B cell (primary cell): ENCODE measurements at places on chromosomes 7 and 10.

DNA sequence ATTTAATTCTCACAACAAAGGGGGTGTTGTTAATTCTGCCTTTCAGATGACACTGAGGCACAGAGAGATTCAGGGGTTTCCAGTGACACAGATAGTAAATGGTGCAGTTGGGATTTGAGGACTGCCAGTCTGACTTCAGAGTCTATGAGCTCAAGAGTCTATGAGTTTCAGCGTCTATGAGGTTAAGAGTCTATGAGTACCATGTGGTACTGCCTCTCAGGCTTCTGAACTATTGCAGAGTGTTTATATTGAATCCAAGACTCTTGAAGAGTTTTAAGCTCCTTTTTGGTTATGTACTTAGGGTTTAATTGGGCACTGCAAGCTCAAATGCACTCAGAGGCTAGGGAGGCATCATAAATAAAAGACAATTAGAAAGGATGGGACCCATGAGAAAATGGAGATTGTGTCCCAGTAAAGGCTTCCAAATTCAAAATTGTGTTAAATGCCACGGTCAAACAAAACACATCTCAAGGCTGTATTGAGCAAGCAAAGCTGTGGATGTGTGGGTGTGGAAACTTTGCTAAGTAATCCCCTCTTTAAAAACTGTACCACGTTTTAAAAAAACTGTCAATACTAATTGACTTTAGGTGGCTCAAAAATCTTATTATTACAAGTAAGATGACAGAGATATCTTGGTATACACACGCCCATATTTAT is 123.9 kb upstream of the FAM171A1 start:
- H3K27ac ChIP-seq: no peak overlapping the region
- H3K4me1 ChIP-seq: no peaks in the 10 kb centered on the region
- H3K4me3 ChIP-seq: no peak overlapping the region
- DNase-seq: no peak
- H3K36me3 ChIP-seq: no peaks in the 10 kb centered on the region

DNA sequence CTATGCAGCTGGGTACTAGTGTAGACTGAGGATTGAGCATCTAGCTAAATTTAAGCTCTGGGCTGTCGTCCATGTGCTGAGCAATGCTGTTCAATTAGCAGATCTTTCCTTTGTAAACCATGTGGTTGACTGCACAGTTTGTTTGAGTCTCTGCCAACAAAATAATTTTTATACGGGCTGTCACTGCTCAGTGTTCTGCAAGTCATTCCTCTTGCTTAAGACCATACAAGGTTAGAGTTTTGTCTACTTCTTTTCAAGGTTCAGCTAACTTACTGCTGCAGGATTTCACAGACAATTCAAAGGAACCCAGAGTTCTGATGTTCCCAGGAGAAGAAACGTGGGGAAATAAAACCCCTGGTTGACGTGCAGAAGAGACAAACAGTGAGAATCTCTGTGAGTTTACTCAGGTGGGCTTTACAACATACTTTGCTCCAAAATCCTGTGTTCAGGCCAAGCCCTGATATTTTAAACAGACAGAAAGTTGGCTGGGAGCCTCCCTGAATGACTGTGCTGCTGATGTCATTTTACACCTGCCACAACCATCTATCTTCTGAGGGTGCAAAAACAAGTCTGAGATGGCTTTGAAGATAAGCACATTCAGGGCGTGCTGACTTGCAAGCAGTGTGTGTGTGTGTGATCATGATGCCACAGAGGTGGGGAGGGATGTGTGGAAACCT is 177.1 kb upstream of the SVIL start:
- DNase-seq: no peak
- H3K4me3 ChIP-seq: no peak overlapping the region
- no peak overlapping the region for H3K27ac ChIP-seq
- H3K36me3 ChIP-seq: no peaks in the 10 kb centered on the region
- H3K4me1 ChIP-seq: no peaks in the 10 kb centered on the region

DNA sequence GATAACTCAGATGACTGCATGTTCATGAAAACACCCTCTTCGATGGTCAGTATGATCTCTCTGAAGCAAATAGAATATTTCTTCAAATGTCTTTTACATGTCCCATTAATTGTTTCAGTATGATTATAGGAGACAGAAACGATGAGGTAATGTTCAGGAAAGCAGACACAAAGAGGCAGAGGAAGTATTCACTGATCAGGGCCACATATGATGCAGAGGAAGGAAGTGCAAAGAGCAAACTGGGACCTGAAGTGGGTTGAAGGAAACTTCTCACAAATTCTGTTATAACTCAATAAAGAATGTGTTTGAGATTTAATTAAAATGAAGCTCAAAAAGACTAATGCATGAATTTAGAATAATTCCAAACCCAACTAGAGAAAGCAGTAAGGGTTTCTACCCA is 70.5 kb downstream of the TES start:
- no peaks in the 10 kb centered on the region for H3K27me3 ChIP-seq
- H3K4me3 ChIP-seq: no peak overlapping the region
- DNase-seq: no peak
- H3K4me1 ChIP-seq: no peaks in the 10 kb centered on the region
- H3K27ac ChIP-seq: no peak overlapping the region

DNA sequence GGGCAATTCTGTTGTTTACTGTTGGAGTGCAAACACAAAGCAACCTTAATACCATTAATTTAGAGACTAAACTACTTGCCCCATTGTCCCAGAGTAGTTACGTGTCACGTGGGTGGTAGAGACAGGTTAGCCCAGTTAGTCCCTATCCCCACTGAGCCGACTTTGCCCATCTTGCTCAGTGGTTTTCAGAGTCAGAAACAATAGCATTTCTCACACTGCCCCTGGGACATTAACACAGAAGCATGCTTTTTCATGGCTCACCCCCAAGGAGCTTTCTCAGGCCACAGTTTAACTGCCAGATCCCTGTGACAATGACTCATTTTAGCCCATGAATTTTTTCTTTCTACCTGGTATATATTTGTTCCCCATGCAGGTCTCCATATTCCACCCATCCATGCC is 271.0 kb downstream of the POU6F2 start:
- no peaks in the 10 kb centered on the region for H3K27me3 ChIP-seq
- H3K36me3 ChIP-seq: no peaks in the 10 kb centered on the region
- no peak for DNase-seq
- no peaks in the 10 kb centered on the region for H3K4me1 ChIP-seq

- H3K27ac ChIP-seq: peak overlapping the region; percentile 40
- H3K36me3 ChIP-seq: peaks cover 14% of the 10 kb centered on the region
- no peaks in the 10 kb centered on the region for H3K27me3 ChIP-seq
These were observed 98.7 kb downstream of the RNF216 start for GRCh38 chr7:5682551-5683279.

DNA sequence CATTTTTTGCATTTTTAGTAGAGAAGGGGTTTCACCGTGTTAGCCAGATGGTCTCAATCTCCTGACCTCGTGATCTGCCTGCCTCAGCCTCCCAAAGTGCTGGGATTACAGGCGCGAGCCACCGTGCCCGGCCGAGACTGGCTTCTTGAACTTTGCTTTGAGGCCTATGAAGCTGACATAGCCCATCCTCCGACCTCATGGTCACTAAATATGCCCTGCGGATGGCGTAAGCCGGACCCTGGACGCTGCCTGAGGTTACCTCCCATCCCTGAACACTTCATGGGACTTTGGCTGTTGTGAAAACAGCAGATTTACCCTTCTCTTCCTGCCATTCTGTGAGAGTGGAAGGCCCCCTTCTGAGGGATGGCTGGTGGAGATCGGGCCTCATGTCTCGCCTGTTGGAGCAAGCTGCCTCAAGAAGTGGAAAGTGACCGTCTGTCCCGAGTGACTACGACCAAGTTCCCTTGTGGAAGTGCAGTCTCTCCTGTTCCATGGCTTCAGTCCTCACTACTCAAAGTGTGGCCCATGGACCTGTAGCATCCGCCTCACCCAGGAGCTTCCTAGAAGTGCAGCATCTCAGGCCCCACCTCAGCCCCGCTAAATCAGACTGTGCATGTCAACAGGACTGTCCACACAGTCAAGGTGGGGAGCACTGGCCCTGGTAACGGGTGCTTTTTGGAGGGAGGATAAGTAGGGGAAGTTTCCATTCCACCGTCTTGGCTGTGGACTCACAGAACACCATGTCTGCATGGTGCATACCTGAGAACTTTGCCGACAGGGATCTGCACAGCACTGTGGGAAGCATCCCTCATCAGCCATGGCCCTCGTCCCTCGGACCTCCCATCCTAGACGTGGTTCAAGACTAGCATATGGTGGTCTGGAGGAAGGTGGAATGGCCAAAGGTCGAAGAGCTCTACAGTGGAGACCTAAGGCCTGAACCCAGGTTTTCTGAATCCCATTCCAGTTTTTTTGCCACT is 210.5 kb upstream of the SHH start:
- no peak for DNase-seq
- H3K4me3 ChIP-seq: no peak overlapping the region
- H3K36me3 ChIP-seq: no peaks in the 10 kb centered on the region

- H3K27me3 ChIP-seq: no peaks in the 10 kb centered on the region
- peaks cover 16% of the 10 kb centered on the region for H3K4me1 ChIP-seq
- H3K36me3 ChIP-seq: no peaks in the 10 kb centered on the region
- peak overlapping the region; percentile 74 for H3K4me3 ChIP-seq
- peak overlapping the region; percentile 95 for H3K27ac ChIP-seq
- DNase-seq: no peak
These were observed 724 bp downstream of the BBIP1 start for GRCh38 chr10:110918269-110918642.

GRCh38 chr10:82934429-82934828 is 1059.4 kb downstream of the NRG3 start:
- no peaks in the 10 kb centered on the region for H3K4me1 ChIP-seq
- no peaks in the 10 kb centered on the region for H3K36me3 ChIP-seq
- no peak for DNase-seq
- no peak overlapping the region for H3K27ac ChIP-seq
- no peaks in the 10 kb centered on the region for H3K27me3 ChIP-seq

DNA sequence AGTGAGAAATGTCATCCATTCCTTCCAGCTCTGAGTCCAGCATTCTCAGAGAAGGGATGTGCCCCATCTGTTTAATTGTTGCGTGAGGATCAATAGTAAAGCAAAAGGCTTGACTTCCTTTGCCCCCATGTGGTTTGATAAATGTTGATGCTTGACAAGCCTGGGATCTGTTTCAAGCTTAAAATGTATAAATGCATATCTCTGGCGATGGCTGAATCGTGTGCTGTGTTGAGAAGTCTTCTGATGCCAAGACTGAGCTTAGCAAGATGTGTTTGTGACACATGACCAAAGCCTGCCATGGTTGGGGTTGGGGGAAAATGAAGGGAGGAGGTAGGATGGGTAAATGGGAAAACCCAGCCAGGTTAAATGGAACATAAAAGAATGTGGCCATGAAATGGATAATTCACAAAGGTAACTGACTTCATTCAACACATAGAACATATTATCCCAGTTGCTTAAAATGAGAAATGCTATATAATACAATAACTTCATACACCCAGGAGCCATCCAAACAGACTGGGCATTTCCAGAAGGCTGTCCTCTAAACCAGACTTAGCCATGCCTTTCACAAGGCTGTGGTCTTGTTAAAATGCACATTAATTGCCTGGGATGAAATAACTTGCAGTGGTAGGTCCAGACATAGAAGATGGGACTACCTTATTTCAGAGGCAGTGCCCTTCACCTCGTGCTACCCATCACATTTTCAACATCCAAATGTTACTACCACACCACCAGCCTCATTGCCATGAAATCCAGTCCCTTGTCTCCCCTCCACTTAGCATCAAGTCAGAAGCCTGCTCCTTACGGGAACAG is 147.3 kb upstream of the PDE1C start:
- DNase-seq: no peak
- H3K4me1 ChIP-seq: no peaks in the 10 kb centered on the region
- no peaks in the 10 kb centered on the region for H3K27me3 ChIP-seq
- H3K27ac ChIP-seq: no peak overlapping the region
- no peak overlapping the region for H3K4me3 ChIP-seq
